ENCODE measurements at places on chromosomes 7 and 10.

- peak; percentile 78 for DNase-seq
Observed at GRCh38 chr10:91409069-91409868, 875 bp upstream of the HECTD2 start.

DNA sequence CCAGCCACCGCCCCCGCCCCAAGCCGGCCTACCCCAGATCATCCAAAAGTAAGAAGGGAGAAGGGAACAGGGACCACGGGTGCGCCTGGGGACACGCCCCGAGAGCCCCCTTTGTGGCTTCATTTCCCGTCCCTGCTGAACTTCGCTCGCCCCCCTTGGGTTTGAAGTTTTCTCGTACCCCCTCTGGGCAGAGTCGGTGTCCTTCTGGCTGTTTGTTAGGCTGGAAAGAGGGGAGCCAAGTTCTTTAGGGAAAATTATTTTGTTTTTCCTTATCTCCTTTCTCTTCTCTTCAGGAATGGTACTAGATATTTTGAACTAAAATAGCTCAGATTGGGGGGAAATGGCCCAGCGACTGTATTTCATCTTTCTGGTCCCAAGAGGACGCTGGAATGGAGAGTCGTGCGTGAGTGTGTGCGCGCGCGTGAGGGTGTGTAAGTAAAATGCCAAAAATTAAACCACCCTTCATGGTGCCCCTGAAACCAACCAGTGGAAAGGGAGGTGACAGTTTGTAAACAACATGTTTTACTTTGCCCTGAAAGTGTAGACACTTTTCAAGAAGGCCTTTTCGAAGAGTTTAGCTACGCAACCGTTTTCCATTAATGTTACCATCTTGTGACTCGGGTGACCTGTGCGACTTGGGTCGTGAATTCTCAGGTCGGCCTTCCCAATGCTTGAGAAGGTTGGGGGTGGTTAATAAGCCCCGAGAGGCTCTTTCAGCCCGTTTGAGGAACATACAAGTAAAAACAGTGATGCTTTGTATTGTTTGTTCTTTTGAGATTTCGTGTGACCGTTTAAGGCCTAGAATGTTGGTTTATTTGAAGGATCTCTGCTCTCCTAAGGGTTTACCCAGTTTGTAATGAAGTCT, 694 bp downstream of the RBM20 start:
- DNase-seq: no peak

DNA sequence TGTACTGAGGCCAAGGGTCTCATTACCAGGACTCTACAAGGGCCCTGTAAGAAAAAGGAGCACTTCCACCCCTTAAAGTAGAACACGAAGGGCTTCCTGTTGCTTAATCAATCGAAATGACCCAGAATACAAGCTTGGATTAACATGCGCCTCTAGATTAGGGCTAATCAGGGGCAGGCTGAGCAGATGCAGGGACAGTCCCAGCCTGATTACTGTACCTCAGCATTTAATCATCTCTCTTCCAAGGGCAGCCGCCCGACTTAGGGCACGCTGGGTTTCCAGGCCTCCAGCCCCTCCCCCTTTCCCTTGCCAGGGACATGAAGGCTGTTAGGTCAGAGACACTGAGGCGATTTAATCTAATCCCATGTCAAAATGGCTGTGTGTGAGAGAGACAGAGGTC, 138.6 kb downstream of the NRF1 start:
- no peak for DNase-seq

GRCh38 chr7:112134039-112134438, 72.2 kb downstream of the DOCK4 start:
- no peak for DNase-seq

DNA sequence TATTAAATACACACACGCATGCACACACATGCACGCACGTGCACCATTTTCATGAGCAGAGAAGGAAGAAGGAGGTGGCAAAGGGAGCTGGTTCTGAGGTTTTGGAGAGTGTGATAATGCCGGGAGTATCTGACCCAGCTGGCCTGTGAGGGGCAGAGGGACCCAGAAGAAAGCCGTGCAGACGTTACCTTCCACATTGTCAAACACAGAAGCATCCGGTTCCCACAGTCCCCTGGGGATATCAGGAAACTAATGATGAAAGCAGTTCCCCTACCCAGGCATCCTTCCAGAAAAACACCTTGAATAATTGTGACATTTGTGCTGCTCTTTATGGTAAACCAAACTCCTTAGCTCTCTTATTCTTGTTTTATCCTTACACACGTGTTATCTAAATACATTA, 85.7 kb upstream of the FAM180A start:
- DNase-seq: no peak

GRCh38 chr7:103116991-103117390, 31.9 kb downstream of the NAPEPLD start:
- DNase-seq: no peak

DNA sequence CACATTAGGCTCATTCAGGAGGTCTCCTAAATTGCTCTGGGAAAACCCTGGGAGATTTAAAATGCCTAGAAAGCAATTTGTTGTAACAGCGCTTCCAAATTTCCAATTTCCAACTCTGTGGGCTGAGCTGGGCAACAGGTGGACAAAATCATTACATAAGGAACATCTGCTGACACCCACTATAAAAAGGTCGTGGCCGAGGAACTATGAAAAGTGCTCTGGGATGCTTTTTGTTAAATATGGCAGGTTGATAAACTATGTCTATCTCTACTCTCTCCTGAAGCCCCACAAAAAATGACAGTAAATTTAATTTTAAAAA, 45.1 kb downstream of the ATXN7L1 start:
- DNase-seq: no peak

- no peak for DNase-seq
Observed at GRCh38 chr7:87552351-87552900, 48.3 kb downstream of the ABCB1 start.

DNA sequence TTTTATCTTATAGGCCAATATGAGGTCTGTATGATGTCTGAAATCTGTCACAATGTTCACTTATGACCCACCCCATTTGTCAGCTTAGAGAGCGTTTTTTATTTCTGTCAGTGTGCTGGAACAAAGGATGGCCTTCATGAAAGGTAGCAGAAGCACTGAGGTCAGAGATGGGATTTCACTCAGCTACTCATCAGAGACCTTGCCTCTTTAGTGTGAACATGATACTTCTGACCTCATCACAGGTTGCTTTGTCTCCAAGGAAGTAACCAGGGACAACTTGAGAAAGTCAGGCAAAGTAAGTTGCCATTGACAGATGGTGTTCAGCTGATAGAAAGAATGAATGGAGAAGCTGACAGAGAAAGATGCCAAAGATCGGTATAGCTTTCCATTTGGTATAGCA, 16.3 kb downstream of the YAE1 start:
- DNase-seq: no peak

GRCh38 chr10:131098416-131098952, 213.0 kb downstream of the TCERG1L start:
- no peak for DNase-seq

- no peak for DNase-seq
Observed at GRCh38 chr7:1062296-1063294, 18.2 kb downstream of the GPR146 start.

GRCh38 chr7:116492654-116493109, 6.9 kb upstream of the CAV2 start:
- no peak for DNase-seq

DNA sequence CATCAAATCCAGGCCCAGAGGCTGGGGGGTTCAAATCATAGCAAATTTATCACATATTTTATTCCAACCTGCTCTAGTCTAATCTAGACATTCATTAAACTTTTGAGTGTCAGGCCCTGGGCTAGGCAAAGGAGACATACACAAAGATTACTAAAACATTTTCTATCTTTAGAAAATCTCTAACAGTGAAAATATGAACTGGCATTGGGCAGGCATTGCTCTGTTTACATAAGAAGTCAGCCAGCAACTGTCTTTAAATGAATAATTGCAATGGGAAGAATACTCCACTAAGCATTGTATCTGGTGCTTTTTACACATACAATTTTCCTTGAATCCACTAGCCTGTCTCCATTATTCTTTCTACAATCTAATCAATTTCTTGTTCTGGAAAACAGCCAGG, 222.5 kb upstream of the LRRN3 start:
- DNase-seq: no peak

- DNase-seq: no peak
Observed at GRCh38 chr10:63614371-63614891, 93.2 kb downstream of the REEP3 start.
